T-helper 22 cell (primary cell): ENCODE measurements at places on chromosomes 5 and 9.

DNA sequence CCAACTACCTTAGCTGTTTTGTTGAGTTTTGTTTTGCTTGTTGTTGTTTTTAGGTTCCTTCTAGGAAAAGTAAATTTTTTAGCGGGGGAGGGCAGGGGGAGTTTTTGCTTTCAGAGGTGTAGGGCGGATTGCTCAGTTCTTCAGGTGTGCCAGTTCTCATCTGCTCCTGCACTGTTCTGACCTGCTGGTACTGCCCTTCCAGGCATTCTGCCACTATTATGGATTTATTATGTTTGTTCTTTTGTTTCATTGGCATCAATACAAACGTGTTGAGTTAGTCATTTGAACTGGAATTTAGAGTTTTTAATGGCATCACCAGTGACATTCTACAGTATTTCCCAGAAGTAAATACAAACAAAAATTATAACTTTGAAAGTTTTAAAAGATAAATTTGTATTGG lies 26.0 kb downstream of the ERCC6L2 start:
- no peak for DNase-seq

DNA sequence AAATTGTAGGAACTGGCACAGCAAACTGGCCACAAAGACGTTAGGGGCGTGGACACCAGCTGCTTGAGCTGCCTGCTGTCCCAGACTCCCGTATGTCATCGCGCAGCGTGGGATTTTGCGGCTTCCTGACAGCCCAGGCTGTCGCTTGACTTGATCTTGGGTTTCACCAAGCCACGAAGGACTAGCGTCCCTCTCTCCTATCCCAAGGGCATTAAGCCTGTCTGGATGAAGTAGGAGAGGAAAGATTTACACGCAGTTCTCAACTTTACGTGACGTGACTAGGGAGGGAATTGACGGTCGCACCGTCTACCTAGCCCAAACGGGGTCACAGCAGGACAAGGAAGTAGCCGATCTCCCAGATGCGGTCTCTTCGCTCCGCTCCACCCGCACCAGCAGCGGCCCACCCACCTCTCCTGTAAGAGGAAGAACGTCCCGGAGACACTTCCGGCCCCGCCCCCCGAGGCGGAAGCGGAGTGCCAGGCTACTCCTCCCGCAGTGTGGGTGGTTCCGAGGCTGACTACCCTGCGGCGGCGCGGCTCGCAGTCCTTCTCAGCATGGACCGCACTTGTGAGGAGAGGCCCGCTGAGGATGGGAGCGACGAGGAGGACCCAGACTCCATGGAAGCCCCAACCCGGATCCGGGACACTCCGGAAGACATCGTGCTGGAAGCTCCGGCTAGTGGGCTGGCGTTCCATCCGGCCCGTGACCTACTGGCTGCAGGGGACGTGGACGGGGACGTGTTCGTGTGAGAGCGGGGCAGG lies at the start of gene WDR55:
Gene WDR55 (plus strand): TSS at position 546 of the 761 bp plus-strand sequence. CDS start 9 bp downstream, at position 555.
- DNase-seq, result peak; percentile 97

- DNase-seq, result no peak
These were observed at the start of gene TLR4 for GRCh38 chr9:117704024-117704575. TLR4 (plus strand) TSS chr9:117704403; CDS start chr9:117704473, 70 bp downstream.

DNA sequence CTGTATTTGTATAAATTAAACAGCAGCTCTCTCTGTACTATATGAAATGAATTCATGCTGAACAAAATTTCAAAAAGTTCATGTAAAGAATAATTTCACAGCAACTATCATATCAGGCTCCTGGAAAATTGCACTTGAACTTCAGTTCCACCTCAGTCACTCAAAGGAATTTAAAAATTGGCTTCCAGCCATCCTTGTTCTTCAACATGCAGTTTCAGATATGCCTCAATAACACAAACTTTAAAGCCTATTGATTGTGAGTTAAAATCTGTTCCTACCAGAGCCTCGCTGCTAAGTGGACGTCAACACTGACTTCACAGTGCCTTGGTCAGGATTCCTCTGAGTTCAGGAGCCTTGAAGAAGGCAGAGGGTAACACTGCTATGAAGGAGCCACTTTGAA lies 418.7 kb upstream of the WWC1 start:
- no peak for DNase-seq

GRCh38 chr5:167112556-167112955 lies 1178.9 kb upstream of the WWC1 start:
- no peak for DNase-seq

DNA sequence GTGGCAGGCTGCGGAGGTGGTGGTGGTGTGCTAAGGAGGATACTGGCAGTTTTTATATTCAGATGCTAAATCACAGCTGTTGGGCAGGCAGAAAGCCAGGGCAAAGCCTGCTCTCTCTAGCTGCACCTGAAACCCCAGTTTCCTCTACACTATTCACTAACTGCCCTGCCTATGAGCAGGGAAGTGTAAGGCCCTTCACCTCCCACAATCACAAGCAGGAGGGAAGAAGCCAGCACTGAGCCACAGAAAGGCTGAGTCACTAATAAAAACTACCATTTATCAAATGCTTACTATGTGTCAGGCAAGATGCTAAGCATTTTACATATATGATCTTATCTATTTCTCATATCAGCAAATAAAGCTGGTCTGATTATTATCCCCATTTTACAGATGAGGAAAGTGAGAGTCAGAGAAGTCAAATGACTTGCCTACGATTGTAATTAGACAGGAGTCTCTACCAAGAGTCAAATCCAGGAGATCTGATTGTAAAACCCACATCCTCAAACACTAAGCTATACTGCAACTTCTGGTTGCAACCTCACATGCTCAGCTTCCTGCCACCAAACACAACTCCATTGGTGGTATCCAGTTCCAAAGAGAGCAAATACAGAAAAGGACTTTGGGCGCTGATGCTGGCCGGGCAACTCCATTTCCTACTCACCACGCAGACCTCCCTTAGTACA lies 17.7 kb upstream of the IL6ST start:
- DNase-seq, result peak; percentile 37

DNA sequence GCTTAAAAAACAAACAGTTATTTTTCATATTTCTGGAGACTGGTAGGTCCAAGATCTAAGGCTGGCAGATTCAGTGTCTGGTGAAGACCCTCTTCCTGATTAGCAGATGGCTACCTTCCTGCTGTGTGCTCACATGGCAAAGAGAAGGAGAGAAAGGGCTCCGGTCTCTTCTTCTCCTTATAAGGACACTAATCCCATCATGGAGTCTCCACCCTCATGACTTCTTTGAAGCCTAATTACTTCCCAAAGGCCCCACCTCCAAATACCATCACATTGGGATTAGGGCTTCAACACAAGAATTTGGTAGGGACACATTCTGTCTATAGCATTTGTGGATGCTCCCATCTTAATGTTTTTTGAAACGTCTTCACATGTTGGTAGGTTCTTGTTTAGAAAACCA lies 391.1 kb downstream of the TMEM161B start:
- no peak for DNase-seq

DNA sequence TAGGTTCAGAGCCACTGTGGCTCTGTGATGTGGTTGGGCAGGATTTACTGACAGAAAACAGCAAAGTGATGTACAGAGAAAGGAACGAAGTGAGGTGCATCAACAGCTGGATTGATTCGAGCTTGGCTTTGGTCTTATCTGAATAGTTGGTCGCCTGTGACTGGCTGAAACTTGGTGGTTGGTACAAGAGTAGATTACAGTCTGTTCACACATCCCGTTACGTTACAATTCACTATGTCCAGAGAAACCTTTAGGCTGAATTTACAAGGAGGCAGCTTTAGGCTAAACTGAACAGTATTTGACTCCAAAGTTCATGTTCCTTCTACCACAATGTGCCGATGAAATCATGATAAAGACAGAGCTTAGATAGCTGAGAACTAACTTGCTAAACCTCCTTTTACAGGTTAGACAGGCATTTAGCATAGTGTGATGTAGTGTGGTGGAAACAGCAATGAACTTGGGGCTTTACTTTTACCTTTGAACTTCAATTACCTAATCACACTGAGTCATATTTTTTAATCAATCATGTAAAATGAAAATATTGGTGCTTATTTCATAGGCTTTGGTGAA lies 210.2 kb upstream of the PUM3 start:
- DNase-seq, result no peak

DNA sequence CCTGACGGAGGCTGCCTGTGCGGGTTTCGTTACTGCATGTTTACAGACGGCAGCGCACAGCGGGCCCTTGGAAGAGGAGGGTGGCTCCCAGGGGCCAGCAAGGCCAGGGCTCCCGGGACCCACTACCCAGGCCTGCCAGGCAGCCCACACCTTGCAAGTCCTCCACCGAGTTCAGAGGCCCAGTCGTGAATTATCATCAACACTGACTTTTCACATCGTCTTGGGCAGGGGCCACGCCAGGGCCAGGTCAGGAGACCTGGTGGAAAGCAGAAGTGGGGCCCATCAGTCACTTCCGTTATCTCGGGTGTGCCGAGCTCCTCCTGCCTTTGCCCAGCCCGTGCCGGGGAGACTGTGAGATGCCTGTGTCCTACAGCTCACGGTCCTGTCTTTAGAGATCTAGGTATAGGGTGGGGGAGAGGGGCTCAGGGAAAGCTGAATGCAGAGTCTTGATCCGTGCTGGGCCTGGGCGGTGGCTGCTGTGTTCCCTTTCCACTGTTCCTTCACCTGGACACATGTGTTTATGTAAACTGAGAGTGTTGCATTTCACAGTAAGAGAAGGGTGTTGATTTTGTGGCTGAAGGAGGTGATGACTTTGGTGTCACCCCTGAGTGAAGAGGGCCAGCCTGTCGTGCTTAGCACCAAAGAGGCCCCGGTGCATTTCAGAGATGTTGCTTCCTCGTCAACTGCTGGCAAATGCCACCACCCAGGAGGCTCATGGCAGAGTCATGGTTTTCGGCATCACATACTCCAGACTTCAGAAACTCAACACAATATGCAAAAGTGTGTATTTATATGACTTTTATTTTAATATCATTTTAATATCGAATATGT lies 175.2 kb downstream of the GAPVD1 start:
- no peak for DNase-seq

GRCh38 chr9:98992885-98993569 lies 49.3 kb downstream of the COL15A1 start:
- DNase-seq, result no peak

DNA sequence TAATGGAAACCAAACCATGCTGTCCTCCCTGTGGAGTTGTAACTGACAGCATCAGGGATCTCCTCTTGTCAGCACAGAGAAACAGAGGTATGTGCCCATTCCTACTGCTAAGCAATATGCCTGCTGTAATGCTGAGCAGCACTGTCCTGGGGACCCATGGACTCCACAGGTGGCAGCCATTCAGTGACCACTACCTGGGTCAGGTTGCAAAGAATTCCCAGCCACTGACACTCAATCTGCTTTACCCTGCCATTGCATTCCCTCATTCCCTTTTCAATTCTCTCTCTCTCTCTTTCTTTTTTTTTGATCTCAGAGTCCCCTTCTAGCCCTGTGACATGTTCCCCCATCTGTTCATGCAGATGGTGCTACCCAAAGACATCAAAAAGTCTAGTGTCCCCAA lies 104.1 kb downstream of the GABRB2 start:
- no peak for DNase-seq

DNA sequence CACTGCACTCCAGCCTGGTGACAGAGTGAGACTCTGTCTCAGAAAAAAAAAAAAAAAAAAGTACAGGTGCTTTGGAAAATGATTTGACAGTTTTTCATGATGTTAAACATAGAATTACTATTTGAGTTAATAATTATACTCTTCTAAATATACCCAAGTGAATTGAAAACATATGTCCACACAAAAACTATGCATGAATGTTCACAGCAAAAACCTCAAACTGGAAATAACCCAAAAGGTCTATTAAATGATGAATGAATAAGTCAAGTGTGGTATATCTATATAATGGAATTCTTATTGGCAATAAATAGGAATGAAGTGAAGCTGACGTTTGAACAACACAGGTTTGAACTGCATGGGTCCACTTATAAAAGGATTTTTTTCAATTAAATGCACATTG lies 207.2 kb upstream of the DAB2 start:
- DNase-seq, result no peak

DNA sequence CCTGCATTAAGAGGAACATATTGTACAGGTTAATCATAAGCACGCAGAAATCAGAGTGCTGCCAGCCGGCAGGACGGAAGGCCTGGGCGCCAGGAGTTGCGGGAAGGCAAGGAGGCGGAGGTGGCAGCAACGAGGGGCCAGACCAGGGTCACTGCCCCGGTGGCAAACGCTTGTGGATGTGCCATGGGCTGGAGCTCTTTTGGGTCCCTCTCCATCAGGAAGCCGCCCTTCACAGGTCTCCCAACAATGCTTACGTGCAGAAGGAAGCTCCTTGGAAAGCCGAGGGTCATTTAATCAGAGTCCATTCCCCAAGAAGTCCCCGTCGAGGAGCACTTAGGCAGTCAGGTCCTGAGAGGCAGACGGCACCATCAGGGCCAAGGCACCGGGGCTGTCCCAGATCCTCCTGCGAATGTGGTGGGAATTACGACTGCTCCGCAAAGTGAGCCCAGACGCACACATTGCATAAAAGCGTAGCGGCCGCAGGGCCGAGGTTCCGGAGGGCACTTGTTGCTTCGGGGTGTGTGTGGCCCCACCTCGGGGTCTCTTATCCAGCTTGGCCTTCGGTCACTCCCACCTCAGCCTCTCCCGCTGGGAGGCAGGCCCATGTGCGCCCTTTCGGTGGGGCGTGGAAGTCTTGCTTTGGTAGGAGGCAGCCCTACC lies 20.5 kb downstream of the MRPL36 start:
- no peak for DNase-seq

DNA sequence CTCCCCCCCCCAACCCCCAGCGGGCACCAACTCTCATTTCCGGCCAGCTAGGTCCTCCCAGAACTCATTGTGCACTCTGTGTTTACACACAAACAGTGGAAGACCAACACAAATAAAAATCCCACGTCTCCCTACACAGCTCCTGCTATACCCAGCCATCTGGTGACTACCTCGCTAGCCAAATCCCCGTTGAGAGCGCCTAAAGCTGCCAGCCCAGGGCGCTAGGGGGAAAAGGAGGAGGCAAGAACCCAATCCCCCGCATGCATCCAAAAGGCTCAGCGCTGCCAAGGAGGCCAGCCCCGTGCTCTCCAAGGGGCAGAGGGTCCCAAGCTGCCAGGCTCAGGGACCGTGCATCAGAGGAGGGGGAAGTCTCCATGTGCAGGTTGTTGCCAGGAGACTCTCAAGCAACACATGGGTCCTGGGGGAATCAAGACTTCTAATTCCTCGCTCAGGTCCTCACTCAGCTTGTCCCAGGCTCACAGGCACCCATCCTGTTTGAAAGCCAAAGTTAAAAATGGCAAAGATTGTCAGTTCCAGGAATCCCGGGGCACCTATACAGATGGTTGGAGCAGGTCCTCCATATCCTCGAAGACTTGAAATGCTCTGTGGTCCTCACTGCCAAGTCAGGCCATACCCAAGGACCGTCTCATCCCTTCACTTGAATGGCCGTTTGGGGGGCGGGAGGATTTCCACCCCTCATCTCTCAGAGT lies 2.7 kb downstream of the ASTN2 start:
- no peak for DNase-seq

GRCh38 chr9:136617746-136618579 lies 44.8 kb upstream of the EGFL7 start:
- DNase-seq, result no peak

- DNase-seq, result no peak
These were observed 2.8 kb upstream of the ARRDC1 start for GRCh38 chr9:137602661-137603060.

GRCh38 chr5:71886406-71886805 lies 167.3 kb downstream of the CARTPT start:
- no peak for DNase-seq
